ENCODE measurements at places on chromosomes 5 and 9.
A peak's percentile ranks its signal among the peaks of the same experiment; 100 is the strongest.

- no peak for DNase-seq
These were observed 681 bp downstream of the PPWD1 start for GRCh38 chr5:65563777-65564176.

DNA sequence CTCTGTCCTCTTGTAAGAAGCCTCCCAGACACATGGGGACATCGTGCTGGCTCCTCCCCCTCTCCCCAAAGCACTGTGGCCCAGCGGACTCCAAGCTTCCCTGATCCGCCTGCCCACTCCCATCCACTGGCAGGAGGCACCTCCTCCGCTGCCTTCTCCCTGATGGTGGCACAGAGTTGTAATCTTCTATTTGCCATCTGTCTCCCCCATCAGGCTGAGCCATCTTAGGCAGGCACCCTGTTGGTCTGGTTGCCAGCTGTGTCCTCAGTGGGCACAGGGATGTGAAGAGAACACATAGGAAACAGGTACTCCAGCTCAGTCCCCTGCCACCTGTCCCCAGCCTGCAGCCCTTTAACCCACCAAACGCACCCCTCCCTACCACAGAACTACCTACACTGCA, 5.4 kb upstream of the ZDHHC12 start:
- DNase-seq = no peak

GRCh38 chr9:33623658-33624586, 99.9 kb downstream of the ANKRD18B start:
- DNase-seq = peak; percentile 68

- no peak for DNase-seq
These were observed 9.8 kb downstream of the IRX1 start for GRCh38 chr5:3605298-3606010.

- DNase-seq = no peak
These were observed 14.1 kb upstream of the LURAP1L start for GRCh38 chr9:12760758-12761157.

DNA sequence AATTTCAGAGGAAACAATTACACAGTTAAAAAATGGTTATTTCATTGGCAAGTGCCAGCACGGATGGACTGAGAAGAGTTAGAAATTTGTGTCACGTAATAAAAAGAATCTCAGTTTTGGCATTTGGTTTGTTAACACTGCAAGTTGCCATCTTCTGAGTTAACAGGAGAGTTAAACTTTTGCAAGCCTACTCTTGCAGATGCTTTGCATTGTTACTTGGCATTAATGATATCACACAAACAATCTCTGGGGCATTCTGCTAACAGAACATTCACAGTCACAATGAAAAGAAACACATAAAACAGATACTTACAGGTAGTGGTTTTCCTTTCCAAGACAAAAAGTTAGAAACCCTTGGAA, 647 bp downstream of the FREM1 start:
- no peak for DNase-seq

- DNase-seq = no peak
These were observed 107.6 kb downstream of the RNF180 start for GRCh38 chr5:64273276-64273675.

DNA sequence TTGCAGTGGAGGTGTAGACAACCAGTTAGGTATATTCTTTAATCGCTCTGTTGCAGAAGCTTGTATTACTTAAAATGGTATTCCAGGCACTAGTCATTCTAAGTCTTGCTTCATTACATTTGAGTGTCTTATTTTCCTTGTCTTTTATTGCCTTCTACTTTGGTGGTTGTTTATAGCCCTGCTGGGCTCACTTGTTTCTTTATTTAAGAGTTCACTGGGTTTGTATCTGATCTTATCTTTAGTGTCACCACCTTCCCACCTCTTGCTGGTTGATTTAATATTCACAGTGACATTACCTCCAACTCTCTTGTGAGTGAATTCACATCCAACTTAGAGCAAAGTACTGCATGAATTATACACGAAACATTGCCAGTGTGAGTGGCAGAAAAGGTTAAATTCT, 83.6 kb upstream of the BNC2 start:
- DNase-seq = no peak

GRCh38 chr5:180689775-180690174, 40.4 kb upstream of the FLT4 start:
- DNase-seq = no peak

DNA sequence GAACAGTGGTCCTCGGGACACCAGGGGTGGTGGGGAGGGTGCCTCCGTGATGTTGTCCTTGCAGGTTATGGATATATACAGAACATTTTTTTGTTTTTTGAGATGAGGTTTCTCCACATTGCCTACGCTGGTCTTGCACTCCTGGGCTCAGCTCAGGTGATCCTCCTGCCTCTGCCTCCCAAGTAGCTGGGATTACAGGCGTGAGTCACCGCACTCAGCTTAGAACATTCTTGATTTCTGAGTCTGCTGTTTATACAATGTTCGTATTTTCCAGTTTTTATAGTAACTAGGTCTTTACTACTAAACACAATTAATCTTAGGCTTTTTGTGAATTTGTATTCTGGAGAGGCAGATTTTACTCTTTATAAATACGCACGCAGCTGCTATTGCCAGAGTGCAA, 6.0 kb downstream of the PMPCA start:
- no peak for DNase-seq

DNA sequence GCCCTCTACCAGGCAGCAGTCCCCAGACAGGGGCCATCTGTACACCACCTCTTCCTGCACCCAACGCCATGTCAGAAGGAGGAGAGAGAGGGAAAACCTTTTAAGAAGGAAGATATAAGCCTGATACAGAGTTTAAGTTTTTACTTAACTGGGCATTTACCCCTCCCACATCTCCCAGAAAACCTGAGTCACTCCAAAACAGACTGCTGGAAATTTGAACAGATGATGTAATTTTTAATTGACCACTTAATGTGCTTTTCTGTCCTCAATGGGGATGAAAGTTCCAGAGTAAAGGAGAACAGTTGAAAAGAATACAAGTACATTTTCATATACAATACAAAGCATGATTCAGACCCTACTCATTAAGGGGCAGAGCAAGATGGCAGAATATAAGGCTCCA, 63.9 kb downstream of the TTC39B start:
- DNase-seq = peak; percentile 28

GRCh38 chr5:163659568-163659902, 154.1 kb downstream of the MAT2B start:
- DNase-seq = no peak

GRCh38 chr5:107368615-107369014, 302.1 kb downstream of the EFNA5 start:
- DNase-seq = no peak

GRCh38 chr9:121660876-121661275, 9.4 kb downstream of the DAB2IP start:
- no peak for DNase-seq

- DNase-seq = peak; percentile 65
These were observed 526.1 kb upstream of the WWC1 start for GRCh38 chr5:167765352-167765751.

DNA sequence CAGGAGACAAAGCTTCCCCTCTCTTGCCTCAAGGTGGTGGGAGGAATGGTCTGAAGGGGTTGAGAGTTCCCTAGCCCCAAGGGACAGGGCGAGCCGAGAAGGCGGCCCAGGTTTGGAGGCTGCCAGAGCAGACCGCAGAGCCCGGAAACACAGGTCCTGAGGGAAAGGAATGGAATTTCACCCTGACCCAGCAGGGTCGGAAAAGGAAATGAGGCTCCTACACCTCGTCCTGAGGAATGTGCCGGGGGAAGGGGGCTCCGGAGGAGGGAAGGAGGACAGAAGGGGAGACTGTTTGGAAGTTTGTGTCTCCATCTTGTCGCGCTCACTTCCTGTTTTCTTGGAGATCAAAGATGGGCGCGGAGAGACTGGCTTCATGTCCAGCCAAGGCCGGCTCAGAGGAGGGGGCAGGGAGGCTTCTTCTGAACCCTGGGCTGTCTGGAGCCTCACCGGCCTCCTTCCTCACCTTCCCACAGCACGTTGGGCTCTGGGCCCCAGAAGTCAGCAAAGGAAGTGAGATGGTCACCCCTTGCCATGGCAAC, 9.6 kb downstream of the ENG start:
- DNase-seq = peak; percentile 72

DNA sequence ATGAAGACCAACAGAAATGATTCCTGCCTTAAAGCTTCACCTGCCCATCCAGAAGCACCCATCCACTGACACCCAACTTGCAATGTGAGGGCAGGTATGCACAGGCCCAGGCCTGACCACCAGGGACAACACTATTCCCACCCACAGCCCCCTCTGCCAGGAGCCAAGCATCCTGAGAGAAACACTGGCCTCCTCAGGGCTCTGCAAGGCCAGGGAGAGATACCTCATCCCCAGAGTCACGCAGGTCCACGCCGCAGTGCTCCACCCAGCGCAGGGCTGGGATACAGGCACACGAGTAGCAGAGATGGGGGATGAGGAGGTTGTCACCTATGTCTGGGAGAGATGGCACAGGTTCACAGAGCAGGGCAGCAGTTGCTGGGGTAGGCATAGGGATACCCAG, 99.4 kb downstream of the PSD2 start:
- DNase-seq = no peak

DNA sequence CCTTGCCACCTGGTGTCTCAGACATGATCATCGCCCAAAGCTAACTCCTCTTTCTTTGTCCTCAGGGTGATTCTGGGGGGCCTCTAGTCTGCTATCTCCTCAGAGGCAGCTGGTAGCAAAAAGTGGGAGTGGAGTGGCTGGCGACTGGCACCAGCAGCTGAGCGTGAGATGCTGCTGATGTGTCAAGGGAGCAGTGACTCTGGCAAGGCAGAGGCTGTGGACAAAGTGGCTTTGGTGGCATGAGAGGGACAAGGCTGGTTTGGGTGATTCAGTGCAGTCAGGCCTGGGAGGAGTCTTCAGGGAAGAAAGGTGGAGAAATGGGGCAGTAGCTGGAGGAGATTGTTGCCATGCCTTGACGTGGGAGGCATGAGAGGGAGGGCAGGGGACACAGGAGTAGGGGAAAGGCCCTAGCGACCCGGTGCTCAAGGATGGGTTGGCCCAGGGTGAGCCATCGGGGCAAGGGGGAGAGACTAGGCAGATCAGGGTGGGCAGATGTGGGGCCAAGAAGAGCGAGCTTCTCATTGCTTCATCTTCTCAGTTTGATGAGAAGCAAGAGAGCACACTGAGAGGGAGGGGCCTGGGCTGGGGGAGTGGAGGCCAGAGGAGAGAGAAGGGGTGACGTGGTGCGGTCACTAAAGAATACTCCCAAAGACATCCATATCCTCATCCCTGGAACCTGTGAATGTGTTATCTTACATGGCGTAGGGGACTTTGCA, 64.2 kb upstream of the SPTLC1 start:
- no peak for DNase-seq

GRCh38 chr5:124059200-124059599, 547.2 kb downstream of the CSNK1G3 start:
- no peak for DNase-seq

GRCh38 chr5:100779669-100780375, 123.3 kb downstream of the ST8SIA4 start:
- no peak for DNase-seq

DNA sequence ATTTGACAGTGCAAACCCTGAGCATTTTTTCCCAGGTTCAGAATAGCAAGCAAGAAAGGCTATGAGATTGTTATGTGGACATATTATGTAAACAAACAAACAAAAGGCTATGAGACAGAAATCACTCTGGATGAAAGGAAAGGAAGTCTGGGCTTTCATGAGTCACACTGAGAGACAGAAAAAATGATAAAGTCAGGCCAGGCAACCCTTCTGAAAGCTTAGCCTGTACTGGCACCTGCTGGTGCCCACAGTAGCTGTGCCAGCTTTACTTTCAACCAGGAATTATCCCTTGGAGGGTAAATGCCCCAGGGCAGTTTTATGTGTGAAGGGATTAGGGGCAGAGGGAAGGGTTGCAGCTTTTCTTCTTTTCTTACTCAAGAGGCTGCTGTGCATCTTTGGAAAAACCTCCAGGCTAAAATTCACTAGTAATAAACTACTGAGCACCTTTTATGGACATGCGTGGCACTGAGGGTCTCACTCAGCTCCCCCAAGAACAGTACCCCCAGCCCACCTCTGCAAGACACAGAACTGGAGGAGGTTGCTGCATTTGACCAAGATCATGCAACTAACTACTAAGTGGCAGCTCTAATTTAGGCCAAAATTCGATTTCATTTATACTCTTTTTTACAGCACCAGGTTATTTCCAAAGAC, 41.7 kb downstream of the ACTL7B start:
- peak; percentile 48 for DNase-seq

DNA sequence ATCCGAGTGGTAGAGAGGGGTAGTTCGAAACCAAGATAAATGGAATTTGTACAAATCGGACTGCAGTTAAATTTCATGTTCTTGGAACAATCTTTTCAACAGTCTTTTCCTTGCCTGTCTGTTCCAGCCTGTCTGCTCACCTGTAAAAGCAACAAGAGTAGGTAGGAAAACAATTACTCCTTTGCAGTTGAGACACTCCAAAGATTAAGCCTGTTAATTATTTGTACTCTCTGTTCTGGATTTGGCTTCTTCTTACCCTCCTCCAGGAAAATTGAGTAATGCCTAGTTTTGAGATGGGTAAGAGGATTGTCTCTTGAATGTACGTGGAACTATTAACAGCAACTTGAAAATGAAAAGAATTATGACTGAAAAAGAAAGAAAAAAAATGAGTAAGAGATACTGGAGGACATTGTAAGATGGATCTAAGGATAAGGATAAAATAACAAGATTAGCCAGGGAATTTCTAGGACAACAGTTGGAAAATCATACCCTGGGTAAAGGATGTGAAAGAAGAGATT, 24.3 kb downstream of the SPAAR start:
- no peak for DNase-seq

DNA sequence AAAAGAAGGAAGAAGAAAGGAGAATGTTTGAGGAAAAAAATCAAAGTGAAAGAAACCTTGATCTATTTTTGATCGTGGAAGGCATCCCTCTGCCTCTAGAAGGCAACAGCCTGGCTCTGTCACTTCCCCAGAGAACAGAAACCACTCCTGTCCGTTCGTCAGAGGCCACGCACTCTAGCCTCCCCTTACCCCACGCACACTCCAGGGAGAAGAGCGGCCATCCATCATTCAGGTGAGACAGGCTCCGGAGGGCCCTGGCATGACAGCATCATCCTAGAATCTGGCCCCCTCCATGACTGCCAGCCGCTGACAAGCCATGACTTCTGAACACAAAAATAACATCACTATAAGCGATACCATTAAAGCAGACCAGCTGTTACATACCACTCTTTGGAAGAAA, 135.8 kb downstream of the ROR2 start:
- DNase-seq = peak; percentile 16

DNA sequence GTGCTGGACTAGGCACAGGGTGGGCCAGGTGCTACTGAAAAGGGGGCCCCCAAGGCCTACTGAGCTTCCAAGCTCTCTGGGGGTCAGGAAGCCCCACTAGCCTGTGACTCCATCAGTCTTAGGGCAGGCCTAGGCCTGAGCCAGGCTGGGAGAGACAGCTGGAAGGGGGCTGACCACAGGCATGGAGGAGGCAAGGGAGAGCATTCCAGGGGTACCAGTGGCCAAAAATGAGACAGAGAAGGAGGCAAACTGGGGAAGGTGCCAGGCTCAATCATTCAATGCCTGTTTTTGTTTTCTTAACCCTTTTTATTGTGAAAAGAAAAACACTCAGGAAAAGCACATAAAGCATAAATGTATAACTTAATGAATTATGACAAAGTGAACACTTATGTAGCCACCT, 26.2 kb upstream of the TCF7 start:
- DNase-seq = peak; percentile 27

GRCh38 chr9:129005336-129005997, 22.7 kb downstream of the SH3GLB2 start:
- no peak for DNase-seq

- no peak for DNase-seq
These were observed 139.2 kb upstream of the SMARCA2 start for GRCh38 chr9:1875921-1876448.

- DNase-seq = no peak
These were observed 45.6 kb upstream of the RUFY1 start for GRCh38 chr5:179504600-179505396.

Measured in fibroblast of upper back skin (primary cell).